ENCODE measurements at places on chromosomes 7 and 10.
A peak's percentile ranks its signal among the peaks of the same experiment; 100 is the strongest.

DNA sequence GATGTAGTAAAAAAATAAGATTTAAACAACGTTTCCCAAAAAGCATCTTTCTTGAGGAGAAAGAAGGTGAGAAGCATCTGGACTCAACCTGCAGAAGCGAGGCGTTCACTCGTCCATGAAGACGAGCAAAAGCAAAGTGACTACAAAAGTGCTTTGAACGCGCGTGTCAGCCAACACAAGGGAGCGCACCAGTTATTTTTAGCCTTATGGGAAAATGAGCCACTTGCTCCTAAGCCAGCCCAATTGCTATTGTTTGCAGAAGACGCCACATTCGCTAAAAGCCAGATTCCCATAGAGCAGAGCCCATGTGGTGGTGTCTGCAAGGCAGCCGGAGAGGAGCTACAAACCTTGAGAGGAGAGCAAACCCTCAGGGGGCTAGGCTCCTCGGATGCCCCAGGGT, 122.5 kb downstream of the FAM53B start:
- no peak for DNase-seq

- DNase-seq = peak; percentile 34
Measured at GRCh38 chr7:233249-234035, 41.1 kb downstream of the FAM20C start.

GRCh38 chr7:121058975-121059374, 70.5 kb downstream of the CPED1 start:
- DNase-seq = no peak

- DNase-seq = no peak
Measured at GRCh38 chr10:22252224-22252800, 34.5 kb upstream of the EBLN1 start.

DNA sequence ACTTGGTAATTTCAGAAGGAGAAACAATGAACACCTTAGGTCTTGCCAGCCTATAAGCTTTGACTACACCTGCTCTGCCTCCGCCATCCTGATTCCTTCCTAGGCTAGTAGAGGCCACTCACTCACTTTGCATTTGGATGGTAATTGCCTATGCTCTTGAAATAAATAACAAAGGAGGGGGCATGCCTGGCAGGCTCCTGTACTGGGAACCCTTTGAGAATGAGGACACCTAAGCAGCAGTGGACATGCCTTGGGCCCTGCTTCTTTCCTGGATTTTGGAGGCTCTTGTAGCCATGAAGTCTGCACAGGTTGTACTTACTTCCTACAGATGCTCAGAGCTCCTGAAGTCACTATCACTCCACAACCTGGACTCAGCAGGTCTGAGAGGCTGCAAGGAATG, 65.8 kb downstream of the BLNK start:
- no peak for DNase-seq

DNA sequence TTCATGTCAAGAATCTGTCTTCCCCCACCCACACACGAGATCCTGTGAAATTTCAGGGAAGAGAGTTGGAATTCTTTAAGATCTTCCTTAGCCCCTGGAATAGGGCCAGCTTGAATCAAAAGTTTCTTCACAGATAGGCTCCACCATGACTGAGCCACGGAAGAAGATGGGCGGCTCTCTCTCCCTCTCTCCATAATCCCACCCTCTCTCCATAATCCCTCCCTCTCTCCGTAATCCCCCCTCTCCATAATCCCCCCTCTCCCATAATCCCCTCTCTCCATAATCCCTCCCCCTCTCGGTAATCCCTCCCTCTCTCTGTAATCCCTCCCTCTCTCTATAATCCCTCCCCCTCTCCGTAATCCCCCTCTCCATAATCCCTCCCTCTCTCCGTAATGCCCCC, 20.4 kb downstream of the SHH start:
- DNase-seq = no peak

DNA sequence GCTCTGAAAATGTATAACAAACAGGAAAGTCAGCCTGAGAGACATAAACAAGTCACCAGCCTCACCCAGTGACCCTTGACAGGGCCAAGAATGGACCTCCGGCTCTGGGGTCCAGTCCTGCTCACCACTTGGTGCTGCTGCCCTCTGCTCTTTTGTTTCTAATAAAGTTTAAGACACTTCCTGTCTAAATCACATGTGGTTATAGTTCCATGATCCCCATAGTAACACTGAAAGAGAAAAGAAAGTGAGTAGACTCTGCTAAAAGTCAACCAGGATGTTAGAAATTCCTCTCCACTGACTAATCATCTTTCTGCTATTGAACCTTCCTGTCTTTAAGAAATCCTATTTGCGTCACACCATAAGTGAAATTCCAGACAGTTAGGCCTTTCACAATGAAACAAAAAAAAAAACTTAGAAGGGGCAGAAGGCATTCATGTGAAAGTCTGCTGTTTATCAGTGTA, 179.2 kb upstream of the BET1 start:
- peak; percentile 100 for DNase-seq

DNA sequence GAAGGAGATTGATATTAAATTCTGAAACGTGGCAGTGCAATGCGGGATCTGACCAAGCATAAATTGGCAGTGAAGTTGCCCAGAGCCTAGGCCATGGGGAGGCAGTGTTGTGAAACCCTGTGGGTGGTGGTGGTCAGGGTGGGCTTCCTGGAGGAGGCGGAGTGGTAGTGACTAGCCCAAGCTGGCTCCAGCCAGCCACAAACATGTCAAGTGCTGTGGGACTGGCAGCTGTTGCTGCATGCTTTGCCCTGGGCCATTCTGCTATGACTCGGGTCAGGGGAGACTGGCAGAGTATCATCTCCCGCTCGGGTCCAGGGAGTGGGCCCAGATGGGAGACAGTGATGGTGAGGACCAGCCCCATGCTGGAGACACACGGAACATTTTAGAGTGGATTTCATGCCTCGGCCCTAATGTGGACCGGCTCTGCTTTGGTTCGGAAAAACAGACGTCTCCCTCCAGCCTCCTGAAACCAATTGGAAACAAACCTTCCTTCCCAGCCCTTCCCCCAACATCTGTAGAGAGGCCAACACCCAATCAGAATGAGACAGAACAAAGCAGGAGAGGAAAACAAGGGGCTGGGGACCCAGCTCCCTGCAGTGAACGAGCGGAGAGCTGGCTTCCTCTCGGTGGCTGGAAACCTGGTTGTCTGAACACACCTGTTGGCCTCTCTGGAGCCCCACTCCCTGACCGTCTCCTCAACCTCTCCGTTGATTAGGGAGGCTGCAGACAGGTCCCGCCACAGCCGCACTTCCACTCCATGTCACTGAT, 58.2 kb downstream of the TMEM270 start:
- no peak for DNase-seq

- DNase-seq = no peak
Measured at GRCh38 chr10:78437998-78438906, 404.6 kb downstream of the RPS24 start.
